Activated gamma-delta T cell (primary cell): ENCODE measurements at places on chromosomes 2 and 18.
A peak's percentile ranks its signal among the peaks of the same experiment; 100 is the strongest.

DNA sequence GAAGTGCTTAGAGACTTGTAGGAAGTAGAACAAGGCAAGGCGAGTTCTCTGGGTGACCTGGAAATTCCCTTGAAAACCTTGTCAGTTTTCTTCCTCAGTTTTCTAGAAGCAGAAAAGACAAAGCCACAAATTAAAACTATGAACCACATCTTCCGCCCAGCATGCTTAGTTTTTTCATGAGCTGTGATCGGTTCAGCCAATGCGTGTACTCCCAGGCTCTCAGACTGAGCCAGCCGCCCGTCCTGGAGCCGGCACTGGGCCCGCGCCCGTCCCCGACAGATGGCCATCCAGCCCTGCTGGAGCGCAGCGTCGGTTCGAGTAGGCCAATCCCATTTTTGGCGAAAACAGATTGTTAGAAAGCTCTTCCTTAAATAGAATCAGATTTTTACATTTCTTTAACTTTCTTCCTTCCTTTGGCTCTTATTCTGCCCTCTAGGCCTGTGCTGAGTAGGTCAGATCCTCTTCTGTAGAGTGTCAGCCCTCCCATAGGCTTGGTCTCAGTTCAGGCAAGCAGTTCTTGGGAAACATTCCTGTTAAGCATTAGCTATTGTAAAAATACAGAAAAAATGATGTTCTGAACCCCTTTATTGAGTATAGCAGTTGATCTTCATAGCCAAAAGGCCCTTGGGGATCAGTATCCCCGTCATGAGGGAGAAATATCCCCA, 112.5 kb downstream of the NCK2 start:
- DNase-seq: peak; percentile 17

- no peak for DNase-seq
Observed at GRCh38 chr18:51100385-51101120, 70.5 kb downstream of the SMAD4 start.

GRCh38 chr2:196187898-196188458, 16.6 kb upstream of the STK17B start:
- no peak for DNase-seq

DNA sequence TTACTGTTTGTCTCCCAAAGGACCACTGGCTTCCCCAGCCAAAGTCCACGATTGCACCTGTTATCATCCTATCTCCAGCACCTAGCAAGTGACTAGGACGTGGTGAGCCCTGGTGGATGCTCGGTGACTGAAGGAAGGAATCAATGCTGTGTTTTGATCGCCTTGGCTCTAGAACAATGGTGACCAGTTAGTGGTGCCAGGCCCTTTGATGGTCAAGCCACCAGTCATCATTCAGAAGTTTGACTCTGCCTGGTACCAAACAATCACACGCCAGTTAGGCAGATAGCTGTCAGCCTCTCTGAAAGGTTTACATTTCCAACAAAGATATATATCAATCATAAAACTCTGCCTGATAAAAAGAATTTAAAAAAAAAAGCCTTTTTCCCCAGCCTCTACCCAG, 244.1 kb downstream of the SH3BP4 start:
- no peak for DNase-seq

GRCh38 chr2:64165706-64166105, 21.5 kb upstream of the PELI1 start:
- no peak for DNase-seq

DNA sequence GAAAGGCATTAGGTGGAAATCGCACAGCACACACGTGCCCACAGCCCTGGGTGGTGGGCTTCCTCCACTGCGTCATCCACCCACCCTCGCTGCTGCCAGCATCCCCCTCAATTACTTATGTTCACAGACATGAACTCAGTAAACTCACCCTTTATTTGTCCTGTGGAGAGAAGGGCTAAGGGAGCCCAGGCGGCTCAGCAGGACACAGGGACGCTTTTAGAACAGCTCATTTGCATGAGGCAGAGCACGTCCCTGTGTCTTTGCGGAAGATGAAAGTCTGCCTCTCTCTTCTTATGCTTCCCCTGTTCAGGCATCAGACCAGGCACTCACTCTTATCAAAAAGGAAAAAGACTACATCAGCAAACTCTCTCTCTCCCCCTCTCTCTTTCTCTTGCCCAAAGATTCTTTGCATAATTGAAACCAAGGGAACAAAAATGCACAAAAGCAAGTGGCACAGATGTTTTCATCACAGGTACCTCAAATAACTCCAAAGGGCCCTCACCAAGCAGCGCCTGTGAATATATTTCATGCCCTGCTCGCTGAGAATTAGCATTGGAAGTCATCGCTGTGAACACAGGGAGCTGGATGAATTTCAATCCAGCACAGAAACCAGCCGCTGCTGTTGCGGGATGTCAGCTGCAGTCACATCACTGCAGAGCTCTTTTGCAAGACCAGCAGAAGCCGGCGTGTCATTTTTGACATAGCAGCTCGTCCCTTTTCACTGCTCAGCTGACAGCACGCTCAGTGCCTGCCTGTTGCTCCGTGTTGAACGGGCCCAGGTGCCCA, 376.3 kb upstream of the MYT1L start:
- DNase-seq: no peak

DNA sequence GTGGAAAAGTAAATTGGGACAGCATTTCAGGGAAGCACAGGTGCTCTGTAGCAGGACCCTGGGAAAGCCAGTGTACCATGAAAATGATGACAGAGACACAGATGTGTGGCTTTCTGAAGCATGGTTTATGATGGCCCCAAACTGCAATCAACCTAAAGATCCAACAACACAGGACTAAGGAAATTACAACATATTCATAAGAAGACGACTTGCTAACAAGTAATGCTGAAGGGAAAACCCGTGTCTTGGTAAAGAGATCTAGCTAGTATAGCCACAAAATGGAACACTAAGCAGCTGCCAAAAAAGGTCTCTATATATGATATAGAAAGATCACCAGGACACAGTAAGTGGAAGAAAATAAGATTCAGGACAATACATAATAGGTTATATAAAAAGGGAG, 53.2 kb downstream of the UXS1 start:
- no peak for DNase-seq

DNA sequence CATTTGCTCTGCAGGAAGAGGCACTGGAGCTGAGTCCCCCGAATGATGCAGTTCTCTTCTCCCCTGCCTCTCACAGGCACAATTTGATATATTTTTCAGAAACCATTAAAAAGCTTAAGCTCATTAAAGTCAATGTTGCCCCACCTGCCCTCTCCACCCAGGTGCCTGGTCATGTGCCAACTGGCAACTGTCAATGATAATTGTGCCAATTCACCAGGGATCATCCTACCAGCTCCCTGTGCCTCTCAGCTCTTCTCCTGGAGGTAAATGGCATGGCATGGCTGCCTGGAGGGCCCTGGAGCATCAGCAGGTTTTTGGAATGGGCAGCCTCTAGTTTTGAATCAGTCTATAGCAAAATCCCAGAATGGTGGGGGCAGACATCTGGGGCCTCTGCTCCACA, 279.6 kb upstream of the ID2 start:
- no peak for DNase-seq

DNA sequence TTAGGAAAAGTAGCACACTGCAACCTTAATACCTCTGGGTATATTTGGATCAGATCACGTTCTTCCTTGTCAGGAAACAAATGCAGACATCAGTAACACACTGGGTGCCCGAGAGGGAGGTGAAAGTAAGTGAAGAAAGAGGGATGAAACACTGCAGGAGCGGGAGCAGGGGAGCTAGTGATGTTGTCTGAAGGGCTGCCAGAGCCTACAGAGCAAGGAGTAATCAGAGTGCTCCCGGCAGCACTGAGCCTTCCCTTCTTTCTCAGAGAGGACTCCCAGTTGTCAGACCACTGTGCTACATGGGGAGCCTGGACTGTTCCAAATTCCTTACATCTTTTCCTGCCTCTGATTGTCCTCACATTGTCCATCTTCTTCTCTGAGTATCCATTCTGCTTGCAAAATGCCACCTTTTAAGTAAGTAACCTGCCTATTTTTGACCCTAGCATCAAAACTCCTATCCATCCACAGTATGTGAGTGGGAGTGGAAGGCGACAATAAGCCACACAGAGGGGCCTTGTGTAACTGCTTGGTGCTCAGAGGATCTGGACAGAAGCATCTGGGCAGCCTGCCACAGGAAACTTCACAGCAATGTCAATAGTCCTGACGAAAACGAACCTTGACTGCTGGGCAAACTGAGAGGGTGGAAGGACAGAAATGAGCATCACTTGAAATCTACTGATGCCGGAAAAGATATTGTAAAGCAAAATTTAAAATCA, 10.8 kb upstream of the NAB1 start:
- no peak for DNase-seq

DNA sequence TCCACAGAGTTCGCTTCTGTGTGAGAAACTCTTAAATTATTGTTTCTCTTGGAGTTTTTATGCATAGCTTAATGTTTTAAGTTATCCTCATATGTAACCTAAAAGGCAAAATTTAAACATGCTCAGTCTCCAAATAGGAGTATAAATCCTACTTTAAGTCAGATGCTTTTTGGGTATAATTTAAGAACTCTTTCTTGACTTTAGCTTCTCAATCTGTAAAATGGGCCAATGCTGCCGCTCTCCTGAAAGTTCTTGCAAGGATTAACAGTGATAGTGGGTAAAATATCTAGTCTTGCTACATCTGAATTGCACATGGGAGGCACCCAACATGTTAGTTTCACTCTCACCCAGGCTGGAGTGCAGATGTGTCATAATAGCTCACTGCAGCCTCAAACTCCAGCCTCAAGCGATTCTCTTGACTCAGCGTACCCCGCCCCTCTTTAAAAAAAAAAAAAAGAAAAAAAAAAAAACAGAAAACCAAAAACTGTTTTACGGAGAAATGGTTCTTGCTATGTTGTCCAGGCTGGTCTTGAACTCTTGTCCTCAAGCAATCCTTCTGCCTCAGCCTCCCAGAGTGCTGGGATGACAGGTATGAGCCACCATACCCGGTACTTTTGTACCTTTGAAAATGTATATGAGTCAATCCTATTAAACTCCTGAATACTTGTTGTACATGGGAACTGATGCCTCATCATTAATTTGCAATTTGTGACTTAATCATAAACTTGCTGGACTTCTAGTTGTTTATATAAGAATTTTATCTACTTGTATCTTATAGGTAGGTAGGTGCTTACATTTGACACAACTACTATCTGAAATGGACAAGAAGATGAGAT, 1.8 kb downstream of the FBXO48 start:
- DNase-seq: no peak

- peak; percentile 15 for DNase-seq
Observed at GRCh38 chr2:127400897-127401756, 13.4 kb upstream of the MAP3K2 start.
